ENCODE measurements at places on chromosomes 12 and 14. TPM values are rescaled to one million over a fixed set of nuclear protein-coding genes. Genes with fewer than 3 reads are reported as not detected.

C12orf42 gene
- total RNA-seq, result not detected

HPD gene
- not detected for total RNA-seq

GRCh38 chr14:77026930-77027537 is 1.5 kb downstream of the IRF2BPL start:
- no peaks in the 10 kb centered on the region for H3K27me3 ChIP-seq
- peaks cover 57% of the 10 kb centered on the region for H3K4me1 ChIP-seq
- H3K36me3 ChIP-seq, result peaks cover 31% of the 10 kb centered on the region

DNA sequence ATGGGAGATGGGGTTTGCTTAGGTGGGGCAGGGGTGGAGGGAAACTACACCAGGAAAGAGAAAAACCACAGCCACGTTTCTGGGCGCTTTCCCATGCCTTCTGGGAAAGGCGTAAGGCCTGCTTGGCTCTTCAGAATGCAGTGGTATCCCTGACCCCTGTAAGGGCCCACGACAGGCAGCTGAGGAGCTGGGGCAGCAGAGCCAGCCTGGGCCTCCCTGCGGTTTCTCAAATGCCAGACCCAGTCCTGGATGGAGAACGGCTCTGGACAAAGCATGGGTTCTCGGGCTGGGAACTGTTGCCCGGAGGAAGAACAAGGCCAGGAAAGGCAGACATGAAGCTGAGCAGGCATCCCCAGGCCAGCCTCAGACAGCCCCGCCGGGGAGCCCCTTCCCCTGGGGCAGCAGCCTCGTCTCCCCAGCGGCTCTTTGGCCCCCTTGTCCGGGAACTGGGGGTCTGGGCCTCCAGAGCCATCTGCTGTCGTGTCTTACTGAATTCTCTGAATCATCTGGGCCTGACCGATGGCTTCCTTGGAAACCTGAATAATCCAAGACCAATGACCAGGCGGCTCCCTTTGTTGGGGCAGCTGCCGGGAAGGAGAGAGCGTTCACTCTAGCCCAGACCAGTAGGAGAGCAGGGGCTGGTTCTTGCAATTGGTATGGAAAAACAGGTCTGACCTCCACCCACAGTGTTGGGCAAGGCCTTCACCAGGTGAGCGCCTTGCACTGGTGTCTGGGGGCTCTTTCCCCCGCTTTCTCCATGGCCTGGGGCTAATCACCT is 64.0 kb upstream of the RIN3 start:
- no peak overlapping the region for H3K27ac ChIP-seq
- H3K27me3 ChIP-seq, result no peaks in the 10 kb centered on the region
- no peak overlapping the region for H3K4me3 ChIP-seq
- H3K4me1 ChIP-seq, result peaks cover 10% of the 10 kb centered on the region

DNA sequence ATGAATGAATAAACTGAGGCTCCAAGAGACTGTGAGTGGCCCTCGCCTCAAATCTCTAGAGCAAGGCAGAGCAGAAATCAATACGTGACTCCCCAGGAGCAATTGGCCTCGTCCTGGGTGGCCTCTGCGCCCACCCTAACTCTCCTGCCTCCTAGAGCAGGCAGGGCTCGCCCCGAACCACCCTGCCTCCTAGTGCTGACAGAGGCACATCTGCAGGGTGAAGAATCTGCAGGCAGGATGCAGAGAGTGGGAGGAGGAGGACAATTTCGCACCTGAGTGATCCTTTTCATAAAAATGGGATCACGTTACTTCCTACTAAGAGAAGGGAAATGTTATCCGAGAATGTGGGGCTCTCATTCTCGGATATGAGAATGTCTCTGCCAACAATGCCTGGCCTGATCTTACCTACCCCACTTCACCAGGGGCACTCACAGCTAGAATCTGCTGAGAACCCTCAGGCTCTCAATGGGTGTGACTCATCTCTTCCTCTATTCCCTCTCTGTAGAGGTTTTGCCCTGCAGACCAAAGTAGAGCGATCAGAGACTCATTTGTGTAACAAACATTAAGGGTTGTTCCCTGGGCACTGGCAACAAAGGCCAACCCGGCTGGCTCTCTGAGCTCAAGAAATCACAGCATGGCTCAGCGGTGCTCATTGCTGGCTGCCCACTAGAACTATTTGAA is 61.7 kb upstream of the BCL2L14 start:
- H3K27me3 ChIP-seq, result peaks cover 3% of the 10 kb centered on the region
- H3K4me1 ChIP-seq, result peaks cover 19% of the 10 kb centered on the region
- DNase-seq, result no peak

- H3K27me3 ChIP-seq, result peaks cover 22% of the 10 kb centered on the region
- peaks cover 11% of the 10 kb centered on the region for H3K4me1 ChIP-seq
- H3K4me3 ChIP-seq, result no peak overlapping the region
- no peak overlapping the region for H3K27ac ChIP-seq
These were observed 10.0 kb upstream of the ITGA5 start for GRCh38 chr12:54429014-54429471.

DNA sequence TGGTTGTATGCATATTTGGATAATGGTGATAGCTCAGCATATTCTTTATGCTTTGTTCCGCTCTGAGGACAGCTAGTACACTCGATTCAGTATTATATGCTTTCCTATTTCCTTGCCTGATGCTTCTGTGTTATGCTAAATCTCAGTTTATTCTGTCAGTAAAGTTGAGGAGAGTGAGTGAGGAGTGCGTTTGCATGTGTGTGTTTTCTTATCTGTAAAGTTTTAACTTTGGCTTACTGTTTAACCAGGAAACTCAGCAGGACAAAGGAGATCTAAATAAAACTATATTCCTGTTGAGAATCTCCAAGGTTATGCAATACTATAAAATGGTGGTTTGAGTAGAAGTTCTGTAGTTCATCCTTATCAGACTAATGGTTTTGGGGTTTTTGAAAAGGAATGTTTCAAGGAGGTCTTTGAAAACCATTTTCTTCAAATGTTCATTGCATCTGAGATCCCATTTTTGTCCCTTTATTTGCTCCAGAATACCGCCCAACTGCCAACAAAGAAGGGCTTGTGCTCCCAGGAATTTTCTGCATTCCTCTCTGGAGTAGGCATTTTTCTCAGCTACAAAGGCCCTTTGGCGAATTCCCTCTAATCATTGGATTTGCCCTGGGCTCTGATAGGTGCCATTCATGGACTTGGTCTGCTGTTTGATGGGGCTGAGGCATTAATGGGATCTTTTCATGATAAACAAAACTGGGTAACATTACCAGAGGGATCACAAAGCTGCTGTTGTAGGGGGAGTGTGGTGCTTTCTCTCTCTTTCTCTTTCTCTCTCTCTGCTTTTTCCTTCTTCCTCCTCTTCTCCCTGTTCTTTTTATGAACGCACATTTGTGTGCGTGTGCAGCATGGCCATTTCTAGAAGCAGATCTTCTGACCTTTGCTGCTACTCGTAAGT is 71.7 kb downstream of the HMGA2 start:
- H3K4me3 ChIP-seq, result peak overlapping the region; percentile 33
- no peaks in the 10 kb centered on the region for H3K27me3 ChIP-seq
- peaks cover 92% of the 10 kb centered on the region for H3K4me1 ChIP-seq
- H3K36me3 ChIP-seq, result peaks cover 9% of the 10 kb centered on the region

- no peaks in the 10 kb centered on the region for H3K36me3 ChIP-seq
- peaks cover 12% of the 10 kb centered on the region for H3K27me3 ChIP-seq
- no peak overlapping the region for H3K27ac ChIP-seq
- no peak overlapping the region for H3K4me3 ChIP-seq
- no peaks in the 10 kb centered on the region for H3K4me1 ChIP-seq
- DNase-seq, result no peak
These were observed 19.0 kb upstream of the CLEC2A start for GRCh38 chr12:9951026-9951675.

DNA sequence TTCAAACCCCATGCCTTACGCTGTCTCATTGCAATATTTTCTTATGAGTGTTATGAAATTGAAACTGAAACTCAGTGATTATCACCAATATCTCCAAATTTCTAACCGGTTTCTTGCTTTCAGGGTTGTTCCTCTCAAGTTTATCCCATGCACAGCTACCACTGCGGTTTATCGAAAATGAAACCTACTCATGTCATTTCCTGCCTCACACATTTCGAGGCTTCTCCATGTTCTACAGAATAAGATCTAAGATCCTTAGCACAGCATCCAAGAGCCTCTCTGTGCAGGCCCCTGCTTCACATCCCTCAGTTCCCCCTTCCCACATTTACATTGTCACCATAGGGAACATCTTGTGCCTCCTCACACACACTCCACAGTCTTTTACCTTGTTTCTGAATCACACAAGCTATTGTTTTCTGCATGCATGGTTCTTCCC is 45.5 kb upstream of the FAR2 start:
- no peak for DNase-seq
- no peaks in the 10 kb centered on the region for H3K27me3 ChIP-seq
- H3K36me3 ChIP-seq, result no peaks in the 10 kb centered on the region
- no peak overlapping the region for H3K27ac ChIP-seq
- H3K4me3 ChIP-seq, result no peak overlapping the region

DNA sequence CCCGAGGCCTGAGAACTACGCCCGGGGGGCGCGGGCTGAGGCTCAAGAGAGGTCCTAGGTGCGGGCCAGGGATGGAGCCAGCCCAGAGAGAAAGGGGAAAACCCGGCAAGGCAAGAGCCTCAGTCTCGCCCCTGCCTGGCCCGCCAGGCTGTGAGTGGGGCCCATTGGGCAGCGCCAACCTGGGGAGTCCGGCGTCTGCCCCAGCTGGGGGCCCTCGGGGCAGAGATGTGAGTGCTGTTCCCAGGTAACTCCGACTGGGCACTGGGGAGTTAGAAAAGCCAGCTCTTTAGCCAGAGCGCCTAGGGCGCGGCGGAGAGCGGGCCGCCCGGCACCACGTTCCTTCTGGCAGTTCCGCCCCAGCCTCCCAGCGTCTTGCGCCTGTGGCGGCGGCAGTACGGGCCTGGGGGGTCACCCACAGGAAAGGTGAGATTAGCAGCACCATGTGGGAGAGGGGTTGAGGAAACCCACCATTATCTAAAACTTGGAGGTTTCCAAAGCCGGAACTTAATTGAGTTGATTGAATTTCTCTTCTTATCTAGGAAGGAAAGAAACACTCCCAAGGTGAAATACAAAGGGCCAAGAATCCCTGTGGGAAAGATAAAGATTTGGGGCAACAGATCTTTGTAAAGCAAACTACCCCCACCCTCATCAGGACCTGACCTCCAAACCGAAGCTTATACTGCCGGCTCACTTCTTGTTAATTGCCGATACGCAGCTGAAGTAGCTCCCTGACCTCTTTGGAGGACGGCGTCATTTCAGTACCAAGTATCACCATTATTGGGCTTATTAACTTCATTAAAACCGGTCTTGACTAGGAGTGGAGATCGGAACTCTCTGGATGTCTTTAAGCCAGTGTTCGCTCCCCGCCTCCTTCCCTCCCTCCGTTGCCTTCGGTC is 11.6 kb downstream of the OTX2 start:
- H3K4me1 ChIP-seq, result no peaks in the 10 kb centered on the region
- no peak overlapping the region for H3K4me3 ChIP-seq
- peaks cover 76% of the 10 kb centered on the region for H3K27me3 ChIP-seq
- no peaks in the 10 kb centered on the region for H3K36me3 ChIP-seq
- no peak for DNase-seq

INHBE gene
- 1.3 TPM for total RNA-seq

DNA sequence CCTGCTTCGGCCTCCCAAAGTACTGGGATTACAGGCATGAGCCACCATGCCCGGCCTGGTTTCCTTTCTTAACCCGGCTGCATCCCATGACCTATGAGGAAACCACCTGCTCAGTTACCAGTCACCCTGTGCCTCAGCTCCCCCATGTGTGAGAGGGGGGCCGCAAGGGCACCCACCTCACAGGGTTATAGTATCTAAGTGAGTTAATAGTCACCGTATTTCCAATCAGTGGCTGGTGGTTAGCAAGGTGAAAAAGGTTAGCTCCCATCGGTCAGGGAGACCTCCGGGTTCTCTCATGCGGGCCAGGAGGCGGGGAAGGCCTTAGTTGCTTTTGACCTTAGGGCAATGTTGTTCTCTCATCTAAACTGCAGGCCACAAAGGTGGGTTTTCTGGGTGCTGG is 6.7 kb downstream of the LRP1 start:
- H3K27ac ChIP-seq, result peak overlapping the region; percentile 86
- H3K4me1 ChIP-seq, result peaks cover 94% of the 10 kb centered on the region
- peaks cover 16% of the 10 kb centered on the region for H3K36me3 ChIP-seq
- no peak for DNase-seq

DNA sequence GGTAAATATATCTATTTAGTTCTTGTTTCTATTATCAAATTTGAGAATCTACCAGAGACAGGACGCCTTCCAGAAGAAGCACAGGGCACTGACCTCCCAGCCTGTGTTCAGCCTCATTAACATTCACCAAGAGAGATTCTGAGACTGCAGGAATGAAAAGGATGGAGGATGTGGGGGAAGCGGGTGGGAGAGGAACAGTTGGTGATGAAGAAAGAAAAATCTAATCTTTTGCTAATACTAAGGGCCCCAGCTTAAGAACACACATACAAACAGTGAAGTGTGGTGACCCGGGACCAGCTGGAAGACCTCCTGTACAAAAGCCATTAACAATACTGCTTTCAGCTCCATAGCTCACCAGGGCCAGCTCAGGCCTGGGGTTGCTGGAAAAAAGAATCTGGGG is 160.5 kb downstream of the NUAK1 start:
- no peaks in the 10 kb centered on the region for H3K36me3 ChIP-seq
- H3K27ac ChIP-seq, result no peak overlapping the region
- no peak overlapping the region for H3K4me3 ChIP-seq
- DNase-seq, result no peak
- H3K4me1 ChIP-seq, result peaks cover 11% of the 10 kb centered on the region

KRT79 gene
- total RNA-seq, result not detected

DDX23 gene
- total RNA-seq, result 67.3 TPM

STAC3 gene
- total RNA-seq, result 1.8 TPM

DNA sequence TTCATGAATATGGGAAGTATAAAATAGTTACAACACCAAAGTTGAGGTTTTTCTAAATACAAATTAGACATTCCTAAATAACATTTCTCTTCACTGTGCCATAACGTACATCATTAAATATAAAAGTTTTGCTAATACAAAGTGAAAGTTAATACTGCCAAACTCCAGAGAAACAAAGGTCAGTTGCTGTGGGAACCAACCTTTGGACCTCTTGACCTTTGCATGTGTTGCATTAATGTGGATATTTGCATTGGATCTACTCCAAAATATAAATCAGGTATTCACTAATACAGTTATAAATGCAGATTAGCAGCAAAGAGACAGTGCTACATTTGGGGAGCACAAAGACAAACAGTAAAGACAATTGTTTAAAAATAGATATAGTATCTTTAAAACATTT is 366.0 kb upstream of the USP15 start:
- no peak overlapping the region for H3K27ac ChIP-seq
- H3K36me3 ChIP-seq, result no peaks in the 10 kb centered on the region
- DNase-seq, result no peak
- no peaks in the 10 kb centered on the region for H3K4me1 ChIP-seq
- H3K27me3 ChIP-seq, result no peaks in the 10 kb centered on the region
- H3K4me3 ChIP-seq, result no peak overlapping the region

- peaks cover 26% of the 10 kb centered on the region for H3K4me1 ChIP-seq
- H3K27me3 ChIP-seq, result no peaks in the 10 kb centered on the region
- H3K4me3 ChIP-seq, result no peak overlapping the region
- no peak for DNase-seq
These were observed 311.2 kb downstream of the CACNA1C start for GRCh38 chr12:2363836-2364609.

- no peak for DNase-seq
- H3K27ac ChIP-seq, result no peak overlapping the region
- no peak overlapping the region for H3K4me3 ChIP-seq
- H3K36me3 ChIP-seq, result no peaks in the 10 kb centered on the region
- H3K4me1 ChIP-seq, result peaks cover 7% of the 10 kb centered on the region
These were observed 38.3 kb downstream of the MYO1H start for GRCh38 chr12:109386059-109386433.

GRCh38 chr12:1830981-1831963 is 10.9 kb downstream of the LRTM2 start:
- no peaks in the 10 kb centered on the region for H3K36me3 ChIP-seq
- DNase-seq, result no peak
- no peak overlapping the region for H3K27ac ChIP-seq
- H3K4me1 ChIP-seq, result peaks cover 6% of the 10 kb centered on the region
- no peak overlapping the region for H3K4me3 ChIP-seq
- peaks cover 28% of the 10 kb centered on the region for H3K27me3 ChIP-seq

All from osteocyte (in vitro differentiated cells).